Activated naive CD8-positive, alpha-beta T cell treated with anti-CD3 and anti-CD28 coated beads for 36 hours (primary cell): ENCODE measurements at places on chromosomes 7 and 10. TPM values are rescaled to one million over a fixed set of nuclear protein-coding genes. Genes with fewer than 3 reads are reported as not detected.

DNA sequence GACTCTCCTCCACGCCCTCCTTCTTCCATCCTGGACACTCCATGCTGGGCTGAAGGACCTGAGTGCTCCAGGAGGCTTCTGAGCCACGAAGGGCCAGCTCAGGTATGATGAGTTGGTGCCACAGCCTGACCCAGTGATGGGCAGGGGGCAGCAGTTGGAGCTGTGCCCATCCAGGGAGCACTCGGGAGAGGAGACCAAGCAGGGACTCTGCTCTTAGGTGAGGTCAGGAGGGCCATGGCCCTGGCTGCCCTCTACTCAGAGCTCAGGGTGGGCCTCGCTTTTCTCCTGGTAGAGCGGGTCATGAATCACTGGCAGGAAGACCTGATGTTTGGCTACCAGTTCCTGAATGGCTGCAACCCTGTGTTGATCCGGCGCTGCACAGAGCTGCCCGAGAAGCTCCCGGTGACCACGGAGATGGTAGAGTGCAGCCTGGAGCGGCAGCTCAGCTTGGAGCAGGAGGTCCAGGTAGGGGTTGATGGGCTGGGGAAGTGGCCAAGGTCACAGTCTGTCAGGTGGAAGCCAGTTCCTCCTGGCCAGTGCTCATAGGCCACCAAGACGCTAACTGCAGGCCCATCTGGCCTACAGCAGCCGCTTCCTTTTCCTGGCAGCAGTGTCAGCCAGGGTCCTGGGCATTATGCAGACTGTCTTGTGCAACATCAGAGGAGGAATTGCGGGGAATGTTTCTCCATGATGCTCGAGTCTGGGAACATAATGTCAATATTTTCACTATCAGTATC is 50.8 kb downstream of the ALOX5 start:
- no peak for DNase-seq

Gene UNCX
- not detected for total RNA-seq

DNA sequence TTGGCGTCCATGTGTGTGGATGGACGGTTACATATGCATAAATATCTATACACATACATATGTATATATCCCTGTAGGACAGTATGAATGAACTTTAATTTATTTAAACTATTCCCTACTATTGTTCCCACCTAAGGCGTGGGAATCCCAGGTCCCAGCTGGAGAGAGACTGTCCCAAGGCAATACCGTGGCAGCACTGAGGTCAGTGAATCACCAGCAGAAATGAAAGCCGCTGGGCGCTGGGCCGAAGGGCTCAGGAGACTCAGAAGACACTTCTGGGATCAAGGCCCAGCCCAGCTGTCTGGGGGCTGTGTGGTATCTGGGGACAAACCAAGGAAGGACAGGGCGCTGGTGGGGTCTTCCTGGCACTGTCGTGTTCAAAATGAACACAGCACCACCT is 49.6 kb upstream of the MYL10 start:
- DNase-seq = no peak

Gene PAPSS2
- total RNA-seq = 0.27 TPM

Gene TMEM229A
- not detected for total RNA-seq
